ENCODE measurements at places on chromosomes 13 and 19.
A peak's percentile ranks its signal among the peaks of the same experiment; 100 is the strongest.

GRCh38 chr13:50094615-50095293, 79.5 kb downstream of the KCNRG start:
- no peak for DNase-seq

DNA sequence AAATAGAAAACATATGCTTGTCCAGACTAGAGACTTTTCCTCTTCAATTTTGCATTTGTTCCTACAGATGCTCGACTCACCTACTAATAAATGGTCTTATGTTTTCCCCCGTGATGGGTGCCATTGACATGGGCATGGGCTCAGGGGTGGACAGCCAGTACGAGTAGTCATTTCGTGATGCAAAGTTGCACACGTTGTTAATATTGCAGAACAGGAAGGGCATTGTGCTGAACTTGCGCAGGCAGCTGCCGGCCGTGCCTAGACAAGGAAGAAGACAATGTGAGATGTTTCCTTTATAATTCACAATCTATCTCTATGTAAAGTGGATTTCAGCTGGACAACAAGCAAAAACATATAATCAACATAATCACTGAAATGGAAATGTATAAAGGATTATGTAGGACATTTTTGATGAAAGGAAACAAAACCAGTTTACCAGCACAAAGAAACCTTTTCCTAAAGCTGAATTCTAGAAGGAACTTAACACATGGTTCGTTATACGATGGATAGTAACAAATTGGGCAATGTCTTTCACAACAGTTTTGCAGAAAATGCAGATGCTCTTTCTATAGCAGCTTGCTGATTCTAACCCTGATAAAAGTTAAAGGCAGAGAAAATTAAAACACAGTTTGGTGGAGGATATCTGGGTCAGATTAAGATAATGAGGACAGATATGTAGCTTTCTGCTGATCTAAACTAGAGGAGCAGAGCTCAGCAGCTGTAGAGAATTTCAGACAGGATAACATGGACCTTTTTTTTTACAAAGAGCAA, 145.7 kb downstream of the COL4A1 start:
- no peak for DNase-seq

GRCh38 chr13:35976126-35976525, 155.1 kb downstream of the DCLK1 start:
- DNase-seq: no peak

DNA sequence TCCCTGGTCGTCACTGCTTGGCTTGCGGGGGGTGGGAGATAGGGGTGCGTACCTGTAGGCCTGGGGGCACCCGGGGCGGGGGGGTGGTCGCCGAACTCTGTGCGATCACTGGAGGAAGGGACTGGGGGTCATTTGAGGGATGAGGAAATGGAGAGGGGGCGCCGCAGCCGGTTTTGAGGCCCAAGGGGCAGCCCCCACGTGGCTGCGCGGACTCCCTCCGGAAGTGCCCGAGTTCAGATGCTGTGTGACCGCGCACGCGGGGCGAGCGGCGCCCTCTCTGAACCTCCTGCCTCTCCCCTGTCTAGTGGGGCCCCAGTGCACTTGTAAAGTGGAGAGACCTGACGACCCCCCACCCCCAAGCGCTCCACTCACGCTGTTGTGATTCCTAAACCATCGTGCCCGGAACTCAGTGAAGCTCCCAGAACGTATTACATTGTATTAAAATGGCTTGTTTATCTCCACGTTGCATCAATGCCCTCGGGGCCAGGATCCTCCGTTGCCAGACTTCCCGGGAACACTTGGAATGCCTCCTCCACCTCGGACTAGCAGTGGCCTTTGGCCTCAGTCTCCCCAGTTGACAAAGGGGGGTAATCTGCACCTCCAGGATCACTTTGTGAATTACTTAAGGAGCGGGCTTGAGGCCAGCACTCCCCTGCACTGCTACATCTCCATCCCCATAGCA, 3.0 kb upstream of the NANOS3 start:
- no peak for DNase-seq

- DNase-seq: no peak
Measured at GRCh38 chr19:33603377-33603776, 18.4 kb upstream of the CHST8 start.

DNA sequence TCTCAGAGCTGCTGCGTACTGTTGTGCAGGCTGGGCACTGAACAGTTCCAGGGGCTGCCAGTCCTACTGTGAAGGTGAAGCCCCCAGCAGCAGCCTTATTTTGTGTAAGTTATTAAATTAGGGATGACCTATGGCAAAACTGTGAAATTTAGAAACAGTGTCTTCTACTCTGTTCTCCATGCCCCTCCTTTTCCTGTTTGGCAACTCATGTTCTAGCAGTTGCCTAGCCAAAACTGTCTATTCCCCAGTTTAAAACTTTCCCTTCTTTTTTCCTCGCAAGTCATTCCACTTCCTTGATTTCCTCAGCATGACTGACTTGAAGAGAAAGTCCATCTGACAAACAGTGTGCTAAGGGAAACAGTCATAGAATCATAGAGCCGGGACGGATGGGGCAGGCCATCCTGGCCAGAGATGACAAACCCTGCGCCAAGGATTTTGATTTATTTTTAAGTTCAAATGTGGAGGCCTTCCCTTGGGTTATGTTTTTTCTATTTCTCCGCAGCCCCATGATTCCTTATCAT, 78.1 kb upstream of the OLFM4 start:
- DNase-seq: no peak

GRCh38 chr13:37539976-37540605, 58.5 kb downstream of the POSTN start:
- no peak for DNase-seq

DNA sequence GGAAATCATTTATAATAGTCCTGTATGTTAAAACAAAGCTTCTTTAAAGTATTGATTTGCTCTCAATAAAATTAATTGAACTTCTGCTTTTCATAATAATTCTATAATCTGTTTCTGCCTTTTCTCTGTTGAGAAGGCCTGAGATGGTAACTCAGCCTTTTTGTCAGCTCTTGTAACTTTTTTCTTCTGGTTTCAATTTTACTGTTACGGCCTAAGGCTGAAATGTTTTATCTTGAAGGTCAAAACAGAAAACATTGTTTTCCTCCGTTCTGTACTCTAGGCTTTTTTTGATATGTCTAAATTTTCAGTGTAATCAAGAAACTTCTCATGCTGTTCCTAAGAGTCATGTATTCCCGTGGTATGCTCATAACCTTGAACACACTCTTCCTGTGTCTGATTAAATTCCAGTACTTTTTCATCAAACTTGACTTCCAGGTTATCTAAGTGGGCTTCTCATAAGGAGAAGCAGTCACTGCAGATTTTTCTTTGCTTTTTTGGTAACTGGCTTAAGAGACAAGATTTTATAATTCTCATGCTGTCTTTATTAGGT, 7.6 kb upstream of the NAXD start:
- no peak for DNase-seq

GRCh38 chr13:24161980-24162525, 1.5 kb downstream of the SPATA13 start:
- no peak for DNase-seq

- no peak for DNase-seq
Measured at GRCh38 chr19:2201473-2202148, 34.5 kb downstream of the PLEKHJ1 start.

- DNase-seq: no peak
Measured at GRCh38 chr13:40672765-40673397, 6.4 kb upstream of the FOXO1 start.

DNA sequence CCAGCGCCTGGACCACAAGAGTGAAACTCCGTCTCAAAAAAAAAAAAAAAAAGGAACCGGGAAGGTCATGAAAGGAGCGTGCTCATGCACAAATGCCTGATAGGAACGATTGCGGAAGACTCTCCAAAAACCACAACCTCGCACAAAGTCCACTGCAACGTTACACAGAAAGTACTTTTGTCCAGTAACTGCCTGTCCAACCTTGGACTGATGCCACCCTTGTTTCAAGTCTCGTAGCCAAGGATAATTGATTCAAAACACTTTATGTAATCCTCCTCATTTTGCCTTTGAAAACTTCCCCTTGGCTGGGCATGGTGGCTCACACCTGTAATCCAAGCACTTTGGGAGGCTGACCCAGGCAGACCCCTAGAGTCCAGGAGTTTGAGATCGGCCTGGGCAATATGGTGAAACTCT, 13.7 kb downstream of the LGALS7 start:
- DNase-seq: no peak

GRCh38 chr13:32423592-32423991, 4.3 kb downstream of the N4BP2L1 start:
- no peak for DNase-seq

DNA sequence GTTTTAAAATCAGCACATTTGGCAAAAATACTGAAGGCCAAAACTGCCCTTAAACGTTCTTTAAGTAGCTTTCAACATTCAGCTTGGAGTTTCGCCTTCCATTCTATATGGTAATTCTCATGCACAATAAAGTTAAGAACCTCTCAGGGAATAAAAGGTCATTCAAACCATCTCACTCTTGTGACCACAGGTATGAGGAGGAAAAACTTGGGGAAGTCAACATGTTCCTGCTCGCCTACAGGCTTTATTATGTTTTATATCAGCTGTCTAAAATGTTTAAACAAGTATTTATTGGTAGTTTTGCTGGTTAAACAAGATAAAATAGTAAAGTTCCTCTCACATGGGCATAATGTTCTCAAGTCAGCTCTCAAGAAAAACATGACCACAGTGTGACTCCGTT, 19.9 kb upstream of the TM9SF2 start:
- DNase-seq: no peak

GRCh38 chr13:47049276-47049989, 152.6 kb upstream of the HTR2A start:
- DNase-seq: no peak

GRCh38 chr13:50161052-50161451, 145.8 kb downstream of the KCNRG start:
- DNase-seq: no peak

GRCh38 chr13:71090990-71091389, 776.0 kb downstream of the DACH1 start:
- no peak for DNase-seq

DNA sequence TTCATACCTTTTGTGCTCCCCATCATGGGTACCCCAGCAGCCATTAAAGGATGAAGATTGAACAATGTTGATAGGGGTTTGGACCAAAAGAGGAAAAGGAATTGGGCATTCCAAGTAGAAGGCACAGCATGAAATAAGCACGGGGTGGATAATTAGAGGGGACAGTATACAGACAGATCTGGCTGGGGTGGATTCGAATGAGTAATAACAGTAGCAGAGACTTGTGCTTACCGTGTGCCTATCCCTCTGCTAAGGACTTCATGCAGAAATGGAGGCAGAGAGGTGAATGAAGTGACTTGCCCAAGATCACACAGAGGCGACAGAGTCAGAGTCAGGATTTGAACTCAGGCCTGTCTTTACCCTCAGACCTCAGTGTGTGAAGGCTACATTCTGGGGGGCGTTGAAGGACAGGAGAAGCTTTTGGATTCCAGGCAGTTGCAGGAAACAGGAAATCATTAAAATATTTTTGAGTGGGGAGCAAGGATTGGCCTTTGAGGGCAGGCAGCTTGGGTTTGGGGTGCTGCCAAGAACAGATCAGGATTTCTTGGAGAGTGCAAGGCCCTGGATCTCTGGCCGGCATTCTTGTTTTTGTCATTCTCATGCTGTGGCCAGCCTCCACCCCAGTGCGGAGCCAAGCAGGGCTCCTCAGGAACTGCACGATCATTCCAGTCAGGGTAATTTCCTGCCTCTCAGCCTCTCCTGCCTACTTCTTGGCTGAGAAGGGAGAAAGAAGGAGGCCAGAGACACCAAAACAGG, 18.7 kb downstream of the PAF1 start:
- peak; percentile 71 for DNase-seq

DNA sequence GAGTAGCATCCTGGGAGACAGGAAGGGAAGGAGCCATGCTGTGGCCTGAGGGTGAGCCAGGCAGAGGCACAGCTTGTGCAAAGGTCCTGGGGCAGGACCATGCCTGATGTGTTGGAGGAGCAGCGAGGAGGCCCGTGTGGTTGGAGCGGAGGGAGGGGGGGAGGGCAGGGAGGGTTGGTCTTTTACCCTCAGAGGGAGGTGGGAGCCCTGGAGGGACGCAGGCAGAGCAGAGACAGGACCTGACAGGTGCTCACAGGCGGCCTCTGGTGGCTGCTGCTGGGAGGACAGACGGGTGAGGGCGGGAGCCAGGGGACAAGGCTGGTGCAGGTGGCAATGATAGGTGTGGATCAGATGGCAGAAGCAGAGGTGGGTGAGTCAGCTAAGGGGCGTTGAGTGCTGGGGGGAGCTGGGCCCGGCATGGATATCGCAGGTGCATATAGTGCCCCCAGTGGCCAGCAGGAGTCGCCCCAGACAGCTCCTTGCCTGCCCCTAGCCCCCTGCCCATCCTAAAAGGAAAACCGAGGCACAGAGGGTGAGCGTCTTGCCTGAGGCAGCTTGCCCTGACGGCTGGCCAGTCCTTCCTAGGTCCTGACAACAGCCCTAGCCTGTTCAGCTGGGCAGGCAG, 9.8 kb upstream of the GNA15 start:
- no peak for DNase-seq

GRCh38 chr13:82571653-82572052, 1310.6 kb downstream of the SLITRK1 start:
- no peak for DNase-seq

DNA sequence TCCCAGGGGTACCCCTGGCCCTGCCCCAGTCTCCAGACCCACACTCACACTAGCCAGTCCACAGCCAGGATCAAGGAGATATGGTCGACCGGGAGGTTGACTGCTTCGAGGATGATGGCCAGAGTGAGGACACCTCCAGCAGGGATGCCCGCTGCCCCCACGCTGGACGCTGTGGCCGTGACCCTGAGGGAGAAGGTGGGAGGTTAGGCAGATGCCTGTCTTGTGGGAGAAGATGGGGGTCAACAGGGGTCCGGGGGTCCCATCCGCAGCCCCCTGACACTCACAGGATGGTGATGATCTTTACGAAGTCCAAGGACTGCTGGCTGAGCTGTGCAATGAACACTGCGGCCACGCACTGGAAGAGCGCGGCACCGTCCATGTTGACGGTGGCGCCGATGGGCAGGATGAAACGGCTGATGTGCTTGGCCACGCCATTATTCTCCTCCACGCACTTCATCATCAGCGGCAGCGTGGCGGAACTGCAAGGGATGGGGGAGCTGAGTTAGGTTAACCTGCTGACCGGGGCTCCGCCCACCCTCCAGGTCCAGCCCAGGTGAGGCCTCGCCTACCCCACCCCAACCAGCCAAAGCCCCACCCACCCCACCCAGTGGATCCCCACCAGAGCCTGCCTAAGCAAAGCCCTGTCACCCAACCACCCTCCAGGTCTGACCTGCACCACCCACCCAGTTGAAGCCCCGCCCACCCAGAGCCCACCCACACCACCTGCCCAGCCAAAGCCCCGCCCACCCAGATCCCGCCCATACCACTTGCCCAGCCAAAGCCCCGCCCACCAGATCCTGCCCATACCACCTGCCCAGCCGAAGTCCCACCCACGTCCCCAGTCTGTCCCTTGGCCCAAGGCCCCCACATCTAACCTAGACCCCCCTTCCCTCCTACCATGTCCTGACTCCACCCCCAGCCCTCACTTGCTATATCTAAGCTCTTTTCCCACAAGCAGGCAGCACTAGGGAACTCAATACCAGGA, 11.2 kb downstream of the SLC1A5 start:
- DNase-seq: no peak
